ENCODE measurements at places on chromosomes 1 and 21.
A peak's percentile ranks its signal among the peaks of the same experiment; 100 is the strongest.

GRCh38 chr21:15127437-15127836 is 62.6 kb upstream of the NRIP1 start:
- DNase-seq, result no peak

DNA sequence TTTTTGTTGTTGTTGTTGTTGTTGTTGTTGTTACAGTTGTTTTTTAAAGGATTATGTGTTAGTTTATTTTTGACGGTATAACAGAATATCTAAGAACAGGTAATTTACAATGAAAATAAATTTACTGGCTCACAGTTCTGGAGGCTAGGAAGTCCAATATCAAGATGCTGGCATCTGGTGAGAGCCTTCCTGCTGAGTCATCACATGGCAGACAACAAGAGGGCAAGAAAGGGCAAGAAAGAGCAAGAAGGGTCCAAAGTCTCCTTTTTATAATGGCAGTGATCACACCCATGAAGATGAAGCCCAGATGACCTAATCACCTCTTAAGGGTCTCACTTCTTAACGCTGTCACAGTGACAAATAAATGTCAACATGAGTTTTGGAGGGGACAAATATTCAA is 142.1 kb downstream of the NEGR1 start:
- no peak for DNase-seq

GRCh38 chr1:78577257-78578100 is 42.8 kb upstream of the IFI44L start:
- DNase-seq, result no peak

GRCh38 chr1:91120936-91121335 is 99.1 kb upstream of the ZNF644 start:
- no peak for DNase-seq

DNA sequence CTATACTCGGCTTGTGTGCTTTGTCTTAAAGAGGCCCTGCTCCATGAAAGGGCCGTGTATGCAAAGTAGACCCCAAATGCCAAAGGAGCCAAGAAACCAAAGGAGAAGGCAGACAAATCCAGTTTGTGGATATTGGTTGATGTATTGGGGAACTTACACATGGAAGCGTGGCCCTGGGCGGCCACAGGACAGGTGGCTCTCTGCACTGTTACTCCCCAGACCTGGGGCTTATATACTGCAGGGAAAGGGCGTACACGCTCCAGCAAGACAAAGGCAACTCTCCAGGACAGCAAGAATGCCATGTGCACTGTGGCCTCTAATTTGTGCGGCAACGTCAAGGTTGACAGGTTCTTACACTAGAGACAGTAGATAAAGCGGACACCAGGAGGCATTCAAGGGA is 24.8 kb downstream of the RSPH1 start:
- DNase-seq, result no peak

- DNase-seq, result no peak
These were observed 13.5 kb downstream of the SLC9A1 start for GRCh38 chr1:27141266-27142003.

GRCh38 chr1:41645062-41645461 is 160.6 kb upstream of the EDN2 start:
- DNase-seq, result no peak

- DNase-seq, result no peak
These were observed 1744.9 kb downstream of the NCAM2 start for GRCh38 chr21:22743085-22743484.

- DNase-seq, result no peak
These were observed 17.2 kb downstream of the HIVEP3 start for GRCh38 chr1:41901551-41901950.

- DNase-seq, result no peak
These were observed 49.5 kb downstream of the DR1 start for GRCh38 chr1:93395195-93395594.

- DNase-seq, result no peak
These were observed 49.4 kb downstream of the SRRM1 start for GRCh38 chr1:24692351-24692980.

DNA sequence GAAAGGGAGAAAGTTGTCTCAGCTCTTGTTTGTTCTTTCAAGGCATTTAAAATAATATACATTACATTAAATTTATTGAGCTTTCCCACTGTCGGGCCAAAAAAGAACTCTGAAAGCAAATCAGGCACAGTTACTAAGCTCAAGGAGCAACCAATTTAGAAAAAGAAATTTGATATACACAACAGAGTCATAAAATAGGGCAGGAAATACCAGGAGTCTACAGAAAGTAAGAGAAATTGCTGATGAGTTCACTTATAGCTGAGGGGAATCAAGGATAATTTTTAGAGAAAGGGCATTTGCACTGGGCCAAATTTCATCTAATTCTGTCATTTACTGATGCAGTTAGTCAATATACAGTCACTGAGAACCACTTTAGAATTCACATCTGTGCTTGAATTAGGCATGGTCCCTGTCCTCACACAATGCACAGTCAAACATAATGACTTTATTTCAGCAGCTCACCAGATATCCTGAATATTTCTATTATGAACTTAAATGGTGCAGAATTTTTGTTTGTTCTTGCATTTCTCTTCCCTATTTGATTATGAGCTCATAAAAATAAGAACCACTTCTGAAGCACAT is 249.6 kb upstream of the BEND5 start:
- DNase-seq, result no peak

- DNase-seq, result no peak
These were observed 45.6 kb upstream of the ACTRT2 start for GRCh38 chr1:2975466-2976179.

- DNase-seq, result no peak
These were observed 7.8 kb upstream of the ARTN start for GRCh38 chr1:43925846-43926245.

- DNase-seq, result no peak
These were observed 59.5 kb upstream of the CD55 start for GRCh38 chr1:207261971-207262370.

GRCh38 chr1:56202796-56203492 is 376.4 kb downstream of the PLPP3 start:
- no peak for DNase-seq

DNA sequence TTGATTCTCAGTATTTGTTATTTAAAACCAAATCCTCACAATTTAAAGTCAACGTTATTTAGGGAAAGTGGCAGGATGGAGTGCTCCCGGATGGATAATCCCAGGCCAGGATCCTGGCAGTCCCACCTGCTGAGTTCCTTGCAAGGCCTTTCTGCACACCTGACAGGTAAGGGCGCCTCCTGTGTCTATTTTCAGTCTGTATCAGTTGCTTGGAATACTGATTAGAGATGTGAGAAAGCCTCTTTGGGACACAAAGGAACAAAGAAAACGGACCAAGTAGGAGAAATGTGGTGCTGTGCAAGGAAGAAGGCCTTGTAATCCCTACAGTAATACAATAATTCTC is 12.2 kb downstream of the STYXL2 start:
- no peak for DNase-seq

GRCh38 chr1:110872745-110873720 is at the start of gene CD53:
CD53 (plus strand) TSS chr1:110873148; CDS start chr1:110891409, 18,261 bp downstream.
- peak; percentile 31 for DNase-seq

GRCh38 chr1:6547301-6547700 is 7.0 kb downstream of the NOL9 start:
- no peak for DNase-seq

DNA sequence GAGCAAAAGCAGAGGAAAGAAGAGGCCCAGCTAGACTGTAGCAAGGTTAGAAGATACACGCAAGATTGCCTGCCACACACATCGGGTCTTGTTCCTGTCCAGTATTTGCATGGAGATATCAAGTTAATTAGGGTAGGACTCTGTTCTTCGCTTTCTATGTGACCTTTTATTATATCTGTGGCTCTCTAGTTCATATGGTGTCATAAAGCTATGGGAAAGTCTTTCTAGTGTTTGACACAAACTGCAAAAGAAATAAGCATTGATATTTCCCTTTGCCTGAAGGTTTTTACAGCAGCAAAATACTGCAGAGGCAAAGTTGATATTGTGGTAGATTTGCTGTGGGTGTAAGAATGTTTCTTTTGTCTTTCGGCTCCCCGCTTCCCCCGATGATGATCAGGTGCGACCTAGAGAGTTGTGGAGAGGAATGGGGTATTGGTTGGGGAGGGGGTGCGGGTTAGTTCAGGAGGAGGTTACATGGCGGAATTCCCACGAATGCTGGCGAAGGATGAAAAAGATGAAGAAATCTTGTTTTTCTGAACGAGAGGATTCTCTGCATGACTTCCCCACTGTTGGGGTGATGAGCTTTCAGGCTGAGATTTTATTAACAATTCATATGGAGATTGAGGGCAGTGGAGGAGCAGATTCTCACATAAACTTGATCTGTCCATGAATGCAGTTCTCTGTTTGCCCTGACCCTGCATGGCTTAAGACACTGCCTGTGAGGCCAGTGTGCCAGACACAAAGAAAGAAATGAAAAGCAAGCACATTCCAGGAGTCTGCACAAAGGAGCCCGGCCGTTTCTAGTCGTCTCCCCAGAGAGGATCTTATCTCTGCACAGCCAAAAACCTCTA is 550.2 kb downstream of the USP25 start:
- DNase-seq, result no peak
